ENCODE measurements at places on chromosomes 6 and 20.

DNA sequence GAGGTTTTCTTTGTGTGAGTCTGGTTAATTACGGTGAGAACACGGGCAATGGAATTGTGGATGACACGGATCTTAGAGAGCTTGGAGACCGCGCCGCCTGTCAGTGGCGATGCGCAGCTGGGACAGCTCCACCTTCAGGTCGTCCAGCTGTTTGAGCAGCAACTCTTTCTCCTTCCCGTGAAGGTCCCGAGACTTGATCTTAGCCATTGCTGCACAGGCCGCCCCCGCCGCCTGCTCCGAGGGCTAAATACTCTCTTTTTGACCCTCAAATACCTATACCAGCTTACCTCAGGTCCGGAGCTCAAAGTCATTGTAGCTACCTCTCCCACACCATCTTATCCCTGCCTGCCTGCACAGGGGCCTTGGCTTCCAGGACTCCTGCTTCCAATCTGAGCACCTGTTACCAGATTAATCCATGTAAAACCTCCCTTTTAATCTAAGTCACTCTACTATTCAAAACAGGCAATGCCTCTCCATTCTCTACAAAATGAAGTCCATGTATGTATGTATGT, 100.2 kb downstream of the PREP start:
- DNase-seq = no peak

GRCh38 chr6:1081551-1082284, 230.2 kb upstream of the FOXQ1 start:
- DNase-seq = no peak

DNA sequence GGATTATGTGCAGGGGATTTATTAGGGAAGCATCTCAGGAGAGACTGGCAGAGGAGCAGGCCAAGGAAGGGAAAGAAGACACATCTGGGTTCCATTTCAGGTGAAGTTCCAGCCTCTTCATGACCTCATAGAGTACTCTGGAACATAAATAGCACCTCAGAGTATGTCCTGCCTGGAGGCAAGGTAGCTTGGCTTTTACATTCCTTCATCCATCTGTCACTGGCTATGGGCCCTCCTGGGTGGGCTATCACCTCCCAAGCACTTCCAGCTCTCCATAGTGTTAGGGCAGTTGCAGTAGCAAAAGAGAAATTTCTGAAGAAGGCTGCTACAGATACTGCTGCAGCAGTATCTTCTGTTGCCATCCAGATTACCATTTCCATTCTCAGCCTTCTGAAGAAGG, 116.0 kb downstream of the PLCB1 start:
- DNase-seq = no peak

GRCh38 chr6:21767891-21768648, 174.5 kb downstream of the SOX4 start:
- DNase-seq = no peak

DNA sequence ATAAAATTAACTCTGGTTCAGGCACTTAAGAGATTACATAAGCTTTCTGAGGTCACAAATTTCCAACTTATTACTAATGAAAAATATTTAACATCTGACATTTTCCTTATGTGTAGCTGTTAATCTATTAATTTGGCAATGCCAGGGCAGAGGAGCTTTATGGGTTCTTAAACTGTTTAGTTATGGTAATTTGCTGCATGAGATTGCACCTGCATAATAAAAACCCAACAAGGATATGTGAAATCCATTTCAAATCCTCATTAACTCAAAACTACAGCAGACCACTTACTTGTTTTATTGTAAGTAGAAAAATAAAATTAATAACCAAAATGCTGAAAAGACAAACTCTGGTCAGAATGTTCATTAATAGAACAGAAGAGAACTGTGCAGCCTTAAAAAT, 98.1 kb downstream of the PREP start:
- no peak for DNase-seq

DNA sequence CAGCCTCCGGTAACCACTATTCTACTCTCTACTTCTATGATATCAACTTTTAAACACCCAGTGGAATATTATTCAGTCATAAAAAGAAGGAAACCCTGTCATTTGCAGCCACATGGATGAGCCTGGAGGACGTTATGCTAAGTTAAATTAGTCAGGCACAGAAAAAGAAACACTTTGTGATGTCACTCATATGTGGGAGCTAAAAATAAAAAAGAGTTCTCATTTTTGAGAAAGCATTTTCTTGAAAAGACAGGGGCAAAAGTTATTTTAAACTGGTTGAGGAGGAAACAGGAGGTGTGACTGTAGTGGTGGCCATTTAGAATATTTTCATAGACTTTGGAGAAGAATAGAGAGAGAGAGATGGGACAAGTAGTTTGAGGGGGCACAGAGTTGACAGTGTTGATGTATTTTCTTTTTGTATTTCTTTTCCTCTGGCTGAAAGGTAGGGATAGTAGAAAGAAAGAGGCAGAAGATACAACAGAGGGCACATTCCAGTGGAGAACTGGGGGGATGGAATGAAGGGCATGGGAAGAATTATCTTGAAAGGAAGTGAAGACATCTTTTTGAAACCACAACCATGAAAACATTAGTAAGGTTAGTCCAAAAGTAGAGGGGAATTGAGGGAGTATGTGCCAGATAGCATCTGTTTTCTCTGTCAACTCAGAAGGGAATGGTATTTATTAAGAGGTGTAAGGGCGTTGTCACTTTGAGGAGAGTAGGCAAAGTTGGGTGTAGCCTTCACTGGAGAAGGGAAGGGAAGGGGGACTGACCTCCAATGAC, 181.3 kb upstream of the GMDS start:
- DNase-seq = no peak

DNA sequence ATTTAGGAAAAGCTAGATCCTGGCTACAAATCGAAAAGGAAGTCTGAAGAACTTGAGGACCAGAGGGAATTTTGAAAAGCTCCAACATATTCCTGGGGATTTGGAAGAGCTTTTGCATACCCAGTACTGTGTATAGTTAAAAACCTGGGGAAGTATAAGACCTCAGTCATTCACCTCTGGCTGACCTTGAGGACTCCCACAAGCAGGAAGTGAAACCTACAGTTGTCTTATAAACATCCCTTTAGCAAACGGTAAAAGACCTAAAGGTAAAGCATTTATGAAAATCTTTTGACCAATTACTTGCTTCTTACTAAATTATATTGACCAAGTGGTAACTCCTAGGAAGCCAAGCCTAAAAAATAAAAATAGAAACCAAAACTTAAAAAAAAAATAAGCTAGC, 175.0 kb downstream of the HAO1 start:
- DNase-seq = no peak

GRCh38 chr6:139325686-139326085, 33.9 kb upstream of the TXLNB start:
- DNase-seq = no peak

GRCh38 chr6:70180183-70180900, 122.5 kb downstream of the COL9A1 start:
- DNase-seq = no peak

DNA sequence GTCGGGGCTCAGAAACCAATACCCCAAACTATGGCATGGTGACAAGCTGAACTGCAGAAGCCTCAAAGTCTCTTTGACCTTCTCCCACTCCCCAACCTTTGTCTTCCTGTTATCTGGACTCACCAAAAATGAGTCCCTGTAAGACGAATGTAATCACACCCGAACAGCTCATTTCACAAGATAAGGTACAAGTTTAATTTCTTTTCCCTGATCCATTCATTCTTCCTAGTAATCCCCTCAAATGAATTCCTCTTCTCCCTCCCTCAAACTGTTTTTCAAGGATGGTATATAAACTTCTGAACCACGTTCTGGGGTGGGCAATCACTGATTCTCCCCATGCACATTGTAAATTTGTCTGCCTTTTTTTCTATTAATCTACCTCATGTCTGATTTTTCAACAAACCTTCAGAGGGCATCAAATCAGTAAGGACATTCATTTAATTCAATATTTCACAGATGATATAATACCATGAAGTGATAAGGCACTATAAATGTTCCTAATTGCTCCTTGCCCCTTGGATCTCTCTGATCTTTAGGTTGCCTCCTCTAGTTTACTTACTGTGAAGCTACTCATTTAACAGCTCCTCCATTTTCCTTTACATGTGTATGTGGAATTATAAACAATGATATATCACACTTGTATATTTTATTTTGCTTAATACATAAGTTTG, 77.2 kb downstream of the OR2B2 start:
- no peak for DNase-seq
